ENCODE measurements at places on chromosomes 1 and 21.

- no peak for DNase-seq
Observed at GRCh38 chr1:239458144-239458500, 71.8 kb downstream of the CHRM3 start.

DNA sequence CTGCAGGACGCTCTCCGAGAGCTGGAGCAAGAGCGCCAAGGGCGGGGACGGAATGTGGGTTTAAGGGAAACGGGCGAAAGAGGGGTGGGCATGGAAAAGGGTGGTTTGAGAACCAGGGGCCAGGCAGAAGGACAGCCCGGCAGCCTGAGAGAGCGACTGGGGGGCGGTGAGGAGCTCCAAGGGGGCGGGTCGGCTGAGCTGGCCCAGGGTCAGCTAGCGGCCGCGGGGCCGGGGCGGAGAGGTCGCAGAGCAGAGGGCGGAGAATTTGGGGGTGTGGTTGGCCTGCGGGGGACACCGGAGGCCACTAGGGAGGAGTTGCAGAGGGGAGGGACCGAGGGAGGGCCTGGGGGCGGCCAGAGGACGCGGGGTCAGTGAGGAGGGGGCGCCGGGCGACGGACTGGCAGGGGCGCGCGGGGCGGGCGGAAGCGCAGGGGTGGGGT is 54.7 kb downstream of the NDUFS5 start:
- DNase-seq, result no peak

- DNase-seq, result no peak
Observed at GRCh38 chr1:236148470-236148845, 6.1 kb downstream of the GPR137B start.

GRCh38 chr1:168084396-168085231 is 52.1 kb downstream of the GPR161 start:
- peak; percentile 43 for DNase-seq

- peak; percentile 48 for DNase-seq
Observed at GRCh38 chr1:83547901-83548300, 451.0 kb downstream of the TTLL7 start.

GRCh38 chr1:193763266-193763665 is 576.9 kb upstream of the B3GALT2 start:
- no peak for DNase-seq

- DNase-seq, result no peak
Observed at GRCh38 chr1:23867542-23867894, 572 bp downstream of the FUCA1 start.

DNA sequence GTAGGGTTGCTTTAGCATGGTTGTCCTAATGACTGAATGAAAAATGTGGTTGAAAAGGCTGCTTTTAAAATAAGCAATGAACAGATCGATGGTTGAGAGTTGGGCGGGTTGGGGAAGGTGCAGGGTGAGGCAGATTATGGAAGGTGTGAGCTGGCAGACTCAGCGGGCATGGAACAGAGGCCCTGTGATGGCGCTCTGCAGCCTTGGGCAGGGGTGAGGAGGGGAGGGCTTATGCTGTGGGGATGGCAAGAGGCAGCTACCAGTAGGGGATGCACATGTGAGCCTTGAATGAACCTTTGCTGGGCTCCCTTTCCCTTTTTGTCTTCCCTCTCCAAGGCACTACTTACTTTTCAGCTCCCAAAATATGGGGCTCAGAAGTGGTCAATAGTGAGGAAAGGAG is 30.9 kb downstream of the ATP1B1 start:
- no peak for DNase-seq

DNA sequence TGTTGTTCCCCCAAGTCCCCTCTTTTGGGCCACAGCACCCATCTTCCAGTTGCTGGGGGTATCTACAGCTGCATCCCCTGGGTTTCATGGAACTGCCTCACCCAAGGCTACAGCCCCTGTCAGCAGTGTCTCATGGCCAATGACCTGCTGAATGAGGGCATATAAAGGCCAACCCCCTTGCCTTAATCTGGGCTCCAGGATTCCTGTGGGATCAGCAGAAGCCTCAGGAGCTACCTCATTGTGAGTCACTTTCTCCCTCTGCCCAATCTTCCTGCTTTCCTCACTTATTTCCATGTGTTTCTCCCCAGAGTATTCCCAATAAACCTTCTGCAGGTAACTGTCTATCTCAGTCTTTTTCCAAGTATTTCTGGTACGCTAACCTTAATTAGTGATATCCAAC is 37.3 kb upstream of the SYT14 start:
- peak; percentile 71 for DNase-seq

DNA sequence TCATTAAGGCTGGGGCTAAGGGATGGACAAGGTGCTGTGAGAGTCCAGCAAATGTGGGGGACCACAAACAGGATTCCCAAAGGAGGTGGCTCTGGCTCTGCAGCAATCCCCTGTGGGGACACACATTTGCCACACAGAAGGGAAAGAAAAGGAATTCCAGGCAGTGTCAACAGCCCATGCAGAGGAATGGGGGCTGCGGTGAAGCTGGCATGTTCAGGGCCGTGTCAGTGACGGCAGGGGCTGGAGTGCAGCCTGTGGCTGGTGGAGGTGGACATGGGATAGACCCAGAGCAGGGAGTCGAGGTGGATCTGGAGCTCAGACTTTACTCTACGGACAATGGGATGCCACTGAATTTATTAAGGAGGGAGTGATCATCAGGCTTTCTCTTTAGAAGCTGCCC is 183.2 kb downstream of the TRABD2B start:
- no peak for DNase-seq

- DNase-seq, result no peak
Observed at GRCh38 chr1:218357211-218357892, 12.2 kb downstream of the TGFB2 start.

DNA sequence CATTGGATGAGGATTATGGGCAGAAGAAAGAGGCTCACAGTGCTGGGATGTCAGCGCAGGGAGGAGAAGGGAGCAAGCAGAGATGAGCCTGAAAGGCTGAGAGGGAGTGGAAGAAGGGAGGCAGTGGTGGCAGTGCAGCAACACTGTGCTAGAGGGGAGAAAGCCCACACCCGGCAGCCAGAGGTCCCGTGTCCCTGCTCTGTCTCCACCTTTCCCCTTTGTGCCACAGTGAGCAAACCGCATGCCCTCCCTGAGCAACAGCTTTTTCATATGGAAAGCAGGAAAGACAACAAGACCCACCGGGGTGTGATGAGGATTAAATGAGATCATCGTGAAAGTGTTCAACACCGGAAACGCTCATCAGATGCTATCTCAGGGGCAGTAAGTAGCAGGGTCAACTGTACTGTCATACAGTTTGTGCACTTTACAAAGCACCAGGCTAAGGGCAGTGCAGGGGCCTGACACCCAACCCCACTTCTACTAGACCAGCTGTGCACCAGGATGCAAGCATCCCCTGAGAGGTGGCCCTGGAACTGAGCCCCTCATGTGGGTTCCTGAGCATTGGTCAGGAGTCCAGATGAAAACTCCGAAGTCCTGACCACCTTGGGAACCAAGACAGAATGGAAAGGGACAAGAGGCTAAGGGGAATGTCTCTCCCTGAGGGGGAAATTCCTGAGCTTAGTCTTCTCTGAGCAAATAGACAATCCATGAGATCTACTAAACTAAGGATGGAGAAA is 9.1 kb downstream of the NHLH1 start:
- DNase-seq, result peak; percentile 36

GRCh38 chr1:228846952-228847351 is 111.7 kb downstream of the RHOU start:
- DNase-seq, result no peak

- no peak for DNase-seq
Observed at GRCh38 chr1:153789478-153790034, 14.3 kb downstream of the SLC27A3 start.

DNA sequence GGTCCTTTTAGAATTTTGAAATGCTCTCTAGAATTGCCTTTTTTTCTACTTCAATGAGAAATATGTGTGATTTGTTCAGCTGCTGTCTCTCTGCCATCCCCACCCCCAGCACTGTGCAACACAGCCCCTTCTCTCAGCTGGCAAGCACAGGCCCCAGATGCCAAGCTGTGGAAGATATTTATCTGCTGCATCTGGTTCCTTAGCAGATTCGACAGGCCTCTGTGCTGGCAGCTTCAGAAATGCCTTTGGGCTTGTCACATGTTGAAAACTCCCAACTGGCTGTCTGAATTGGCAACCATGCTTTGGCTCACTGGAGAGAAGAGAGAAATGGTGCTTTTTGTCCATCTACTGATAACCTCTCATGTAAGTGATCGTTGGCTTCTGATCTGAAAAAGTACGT is 206.7 kb upstream of the C1orf87 start:
- DNase-seq, result peak; percentile 74

- no peak for DNase-seq
Observed at GRCh38 chr1:91718368-91718767, 167.6 kb downstream of the TGFBR3 start.

DNA sequence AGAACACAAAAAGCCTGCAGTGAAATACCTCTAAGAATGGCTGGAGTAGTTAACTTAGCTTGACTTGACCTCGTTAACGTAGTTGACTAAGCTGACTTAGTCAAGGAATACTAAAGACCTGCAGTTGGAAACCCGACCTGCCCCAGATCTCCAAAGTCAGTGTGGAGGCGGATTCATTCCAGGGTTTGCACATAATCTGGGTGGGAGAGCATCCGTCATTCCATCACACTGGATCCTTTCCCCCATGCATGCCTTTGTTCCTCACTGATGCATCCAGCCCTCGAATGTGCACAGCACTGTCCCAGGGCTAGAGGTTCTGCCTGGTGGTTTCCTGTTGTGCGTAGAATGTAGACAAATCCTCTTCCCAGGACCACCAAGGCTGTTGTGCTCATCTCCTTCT is 76.4 kb downstream of the KCNN3 start:
- DNase-seq, result no peak

- DNase-seq, result no peak
Observed at GRCh38 chr1:228005511-228006033, 1.2 kb upstream of the WNT3A start.

- peak; percentile 88 for DNase-seq
Observed at GRCh38 chr21:45366931-45367401, 38.0 kb upstream of the COL18A1 start.

- peak; percentile 68 for DNase-seq
Observed at GRCh38 chr1:201750934-201751333, 78.0 kb upstream of the IPO9 start.

- no peak for DNase-seq
Observed at GRCh38 chr1:51840743-51841461, 37.6 kb downstream of the NRDC start.

DNA sequence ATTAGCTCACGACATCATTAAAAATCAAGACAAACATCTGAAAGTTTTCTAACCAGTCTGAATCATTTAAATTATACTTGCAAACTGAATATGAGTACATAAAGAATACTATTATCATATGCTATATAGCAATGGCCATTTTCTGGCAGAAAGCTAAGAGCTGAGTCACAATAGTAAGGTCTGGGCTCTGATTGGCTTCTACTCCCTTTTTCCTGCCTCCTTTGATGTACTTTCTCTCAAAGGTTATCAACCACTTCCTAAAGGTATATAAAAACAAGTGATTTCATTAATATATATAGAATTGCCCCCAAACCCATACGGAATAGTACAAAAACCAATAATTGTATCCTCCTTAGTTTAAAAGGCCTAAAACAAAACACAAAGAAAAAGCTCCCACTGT is 7.0 kb downstream of the KCNA3 start:
- no peak for DNase-seq

- DNase-seq, result peak; percentile 28
Observed at GRCh38 chr1:208654241-208654640, 410.1 kb upstream of the PLXNA2 start.

DNA sequence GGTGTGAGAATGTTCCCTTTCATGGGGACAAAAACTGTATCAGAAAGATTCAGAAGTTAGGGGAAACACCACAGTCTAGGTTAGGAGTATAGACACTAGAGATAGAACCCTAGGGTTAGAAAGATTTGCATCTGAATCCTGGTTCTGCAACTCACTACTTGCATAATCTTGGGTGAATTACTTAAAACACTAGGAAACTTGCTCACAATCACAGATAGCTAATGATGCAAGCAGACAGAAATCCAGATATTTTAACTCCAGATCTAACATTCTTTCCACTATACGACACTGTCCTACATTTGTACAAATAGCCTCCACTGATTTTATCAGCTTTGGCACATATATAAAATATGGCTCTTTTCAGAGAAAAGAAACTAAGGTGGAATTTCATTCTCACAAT is 30.8 kb upstream of the GLIS1 start:
- DNase-seq, result peak; percentile 71

- DNase-seq, result no peak
Observed at GRCh38 chr1:28056129-28056925, 32.1 kb downstream of the EYA3 start.

GRCh38 chr1:16017461-16018303 is at the start of gene HSPB7:
HSPB7 (minus strand) TSS chr1:16018043; CDS start chr1:16017963, 80 bp downstream.
- DNase-seq, result peak; percentile 96

GRCh38 chr1:34372891-34373290 is 196.2 kb downstream of the C1orf94 start:
- no peak for DNase-seq

GRCh38 chr1:109804660-109805059 is 40.9 kb upstream of the EPS8L3 start:
- DNase-seq, result no peak

GRCh38 chr1:236089046-236089773 is 24.3 kb upstream of the NID1 start:
- DNase-seq, result no peak

- DNase-seq, result no peak
Observed at GRCh38 chr1:162456323-162456722, 41.3 kb upstream of the UHMK1 start.

DNA sequence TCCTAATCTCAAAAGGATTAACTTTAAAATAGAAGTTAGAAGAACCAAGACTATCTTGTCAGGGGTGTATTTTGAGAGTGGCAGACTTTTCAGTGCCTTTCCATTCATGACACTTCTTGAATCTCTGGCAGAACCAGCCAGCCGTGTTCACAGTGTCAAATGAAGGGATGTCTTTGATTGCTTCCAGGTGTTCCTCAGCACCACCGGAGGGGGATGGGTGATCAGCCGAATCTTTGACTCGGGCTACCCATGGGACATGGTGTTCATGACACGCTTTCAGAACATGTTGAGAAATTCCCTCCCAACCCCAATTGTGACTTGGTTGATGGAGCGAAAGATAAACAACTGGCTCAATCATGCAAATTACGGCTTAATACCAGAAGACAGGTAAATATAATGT is 32.3 kb downstream of the FMO1 start:
- no peak for DNase-seq

- no peak for DNase-seq
Observed at GRCh38 chr1:155529929-155530328, 32.7 kb downstream of the ASH1L start.

GRCh38 chr1:48794816-48795215 is 18.1 kb upstream of the BEND5 start:
- DNase-seq, result no peak

DNA sequence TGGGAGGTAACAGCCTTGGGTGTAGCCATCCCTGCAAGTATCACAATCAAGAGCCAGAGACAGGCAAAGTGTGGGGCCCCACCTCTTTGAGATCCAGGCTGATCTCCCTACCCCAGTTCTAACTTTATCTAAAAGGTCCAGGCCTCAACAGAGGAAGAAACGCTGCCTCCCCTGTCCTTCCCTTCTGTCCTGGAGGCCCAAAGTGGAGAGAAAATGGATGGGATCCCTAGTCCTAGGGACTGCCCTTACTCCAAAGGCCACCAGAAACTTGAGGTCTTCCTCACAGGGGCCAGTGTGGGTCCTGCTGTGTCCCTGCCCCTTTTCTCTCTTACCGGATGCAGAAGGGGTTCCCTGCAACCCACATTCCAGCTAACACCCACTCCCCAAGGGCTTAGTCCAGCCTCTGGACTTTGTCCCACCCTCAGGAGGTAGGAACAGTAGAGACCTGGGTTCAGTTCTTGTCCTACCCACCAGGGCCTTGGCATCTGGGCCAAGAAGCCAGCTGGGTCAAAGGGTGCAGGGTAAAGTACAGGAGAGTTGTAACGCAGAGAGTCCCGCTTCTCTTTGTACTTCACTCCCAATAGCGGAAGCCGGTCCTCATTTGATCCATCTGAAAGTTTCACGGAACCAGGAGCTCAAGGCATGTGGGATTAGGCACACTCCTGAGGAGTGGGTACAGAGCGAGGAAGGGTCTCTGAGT is 1.9 kb downstream of the HDGF start:
- DNase-seq, result no peak
